Right cardiac atrium (tissue), 5 donors: ENCODE measurements at places on chromosomes 11 and 22. TPM values are rescaled to one million over a fixed set of nuclear protein-coding genes. Genes with fewer than 3 reads are reported as not detected.

Gene ANGPTL5
- 2.7 TPM for polyA plus RNA-seq

Gene MUC6
- 0.05 TPM for polyA plus RNA-seq

Gene RASGRP2
- 69.6 TPM for polyA plus RNA-seq

Gene KCNJ1
- polyA plus RNA-seq: 0.09 TPM

Gene CSNK2A3
- polyA plus RNA-seq: 0.43 TPM

Gene FXYD2
- 2.1 TPM for polyA plus RNA-seq

Gene RAG1
- 0.72 TPM for polyA plus RNA-seq
